Retinal pigment epithelial cell (primary cell): ENCODE measurements at places on chromosomes 6 and 20.

- DNase-seq, result no peak
Measured at GRCh38 chr6:94350833-94351232, 931.5 kb upstream of the EPHA7 start.

DNA sequence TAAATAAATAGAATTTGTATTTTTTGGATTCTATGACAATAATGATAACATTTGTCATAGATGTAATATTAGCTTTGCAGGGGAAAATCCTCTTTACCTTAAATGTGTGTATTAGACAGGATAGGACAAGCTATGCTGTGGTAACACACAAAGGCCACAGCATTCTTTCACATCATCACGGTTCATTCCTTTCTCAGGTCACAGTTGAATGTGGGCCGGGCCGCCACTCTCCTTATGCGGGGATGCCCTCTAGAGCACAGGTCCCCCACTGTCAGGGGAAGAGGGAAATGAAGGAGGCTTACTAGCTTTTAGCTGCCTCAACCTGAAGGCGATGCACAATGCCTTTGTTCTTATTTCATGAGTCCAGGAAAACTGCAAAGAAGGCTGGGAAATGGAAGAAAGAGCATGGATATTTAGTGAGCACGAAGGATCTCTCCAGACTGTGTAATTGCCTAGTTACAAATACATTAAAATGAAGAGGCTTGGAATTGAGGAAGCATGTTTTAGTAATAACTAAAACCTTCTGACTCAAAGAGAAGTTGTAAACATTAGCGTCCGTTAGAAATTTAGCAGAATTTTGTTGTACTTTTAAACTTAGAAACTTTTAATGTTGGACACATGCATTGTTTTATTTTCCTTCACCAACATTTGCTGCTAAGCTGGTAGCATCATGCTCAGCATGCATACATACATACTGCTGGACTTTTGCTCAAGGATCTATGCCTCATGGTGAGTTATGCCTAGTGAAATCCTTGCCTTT lies 248.9 kb upstream of the FOXQ1 start:
- no peak for DNase-seq

- DNase-seq, result no peak
Measured at GRCh38 chr20:62463651-62464424, 12.0 kb downstream of the GATA5 start.

DNA sequence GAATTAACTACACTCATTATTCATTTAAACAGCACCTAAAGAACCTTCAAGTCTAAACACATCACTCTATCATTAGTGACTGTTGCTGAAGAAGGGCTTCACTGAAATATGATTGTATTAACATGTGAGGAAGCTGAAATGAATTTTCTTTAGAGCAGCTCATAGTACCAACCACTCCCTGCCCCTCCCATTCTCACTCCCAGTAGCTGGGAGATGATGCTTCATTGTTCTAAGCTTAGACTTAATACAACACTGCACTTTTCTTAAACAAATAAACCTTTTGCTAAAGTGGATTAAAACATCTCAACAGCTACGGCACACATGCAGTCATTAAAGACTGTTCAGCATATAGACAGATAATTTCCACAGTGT lies 63.1 kb downstream of the ATXN1 start:
- DNase-seq, result no peak

GRCh38 chr20:31843288-31843687 lies 2.1 kb downstream of the FOXS1 start:
- DNase-seq, result no peak

DNA sequence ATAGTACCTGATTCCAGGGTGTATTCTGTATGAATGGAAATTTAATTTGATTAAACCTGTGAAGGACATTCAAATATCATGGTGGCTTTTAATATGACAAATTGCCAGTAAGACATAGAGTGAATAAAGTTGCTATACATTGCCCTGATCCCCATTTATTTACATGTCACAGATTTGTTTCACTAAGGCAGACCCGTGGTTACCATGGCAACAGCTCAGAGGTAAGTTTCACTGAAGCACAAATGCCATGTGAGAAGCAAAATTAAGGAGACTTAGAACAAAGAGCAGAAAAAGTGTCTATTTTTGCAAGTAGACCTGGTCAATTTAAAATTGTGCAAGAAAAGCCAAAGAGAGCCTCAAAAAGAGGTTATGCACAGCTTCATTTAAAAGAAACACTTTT lies 63.7 kb downstream of the PXDC1 start:
- DNase-seq, result no peak

GRCh38 chr6:122422614-122423267 lies 23.3 kb downstream of the HSF2 start:
- no peak for DNase-seq

GRCh38 chr6:165129086-165129485 lies 180.3 kb downstream of the C6orf118 start:
- DNase-seq, result no peak

- DNase-seq, result no peak
Measured at GRCh38 chr6:36280983-36281382, 11.1 kb downstream of the PNPLA1 start.

- no peak for DNase-seq
Measured at GRCh38 chr6:125857846-125858245, 67.1 kb downstream of the NCOA7 start.

GRCh38 chr20:33400812-33401183 lies 521 bp downstream of the CDK5RAP1 start:
- DNase-seq, result no peak

DNA sequence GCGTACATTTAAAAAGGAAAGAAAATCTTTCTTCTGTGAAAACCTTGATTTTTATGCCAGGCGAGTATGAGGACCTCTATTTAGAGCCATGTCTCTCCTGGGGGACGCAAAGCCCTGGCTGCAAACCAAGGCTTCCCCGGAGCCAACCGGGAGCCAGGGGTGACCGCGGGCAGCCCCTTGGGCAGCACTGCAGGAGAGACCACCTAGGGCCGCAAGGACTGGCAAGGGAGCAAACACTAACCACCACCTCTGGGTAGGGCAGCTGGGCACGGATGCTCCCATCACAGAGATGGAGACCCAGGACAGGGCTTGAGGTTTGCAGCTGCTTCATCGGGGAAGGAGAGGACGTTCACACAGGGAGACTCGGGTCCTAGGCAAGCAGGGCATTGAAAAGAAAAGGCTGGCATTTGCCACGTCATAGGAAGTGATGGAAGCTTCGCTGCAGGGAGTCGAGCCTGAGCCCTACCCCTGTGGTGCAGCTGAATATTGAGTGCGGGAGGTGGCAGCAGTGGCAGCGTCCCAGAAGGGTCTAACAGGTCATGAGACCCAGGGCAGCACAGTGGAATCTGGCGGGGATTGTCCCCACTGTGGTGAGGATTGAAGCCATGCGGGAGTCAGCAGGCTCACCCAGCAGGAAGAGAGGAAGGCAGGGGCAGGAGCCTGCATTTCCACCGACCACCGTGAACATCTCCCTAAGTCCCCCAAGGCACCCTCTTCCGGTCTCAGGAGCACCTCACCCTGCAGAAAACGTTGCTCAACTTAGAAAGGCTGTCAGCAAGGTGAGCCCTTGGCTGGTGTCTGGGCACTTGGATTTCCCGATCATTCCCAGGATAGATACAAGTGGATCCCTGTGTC lies 156.2 kb upstream of the CST7 start:
- DNase-seq, result no peak

DNA sequence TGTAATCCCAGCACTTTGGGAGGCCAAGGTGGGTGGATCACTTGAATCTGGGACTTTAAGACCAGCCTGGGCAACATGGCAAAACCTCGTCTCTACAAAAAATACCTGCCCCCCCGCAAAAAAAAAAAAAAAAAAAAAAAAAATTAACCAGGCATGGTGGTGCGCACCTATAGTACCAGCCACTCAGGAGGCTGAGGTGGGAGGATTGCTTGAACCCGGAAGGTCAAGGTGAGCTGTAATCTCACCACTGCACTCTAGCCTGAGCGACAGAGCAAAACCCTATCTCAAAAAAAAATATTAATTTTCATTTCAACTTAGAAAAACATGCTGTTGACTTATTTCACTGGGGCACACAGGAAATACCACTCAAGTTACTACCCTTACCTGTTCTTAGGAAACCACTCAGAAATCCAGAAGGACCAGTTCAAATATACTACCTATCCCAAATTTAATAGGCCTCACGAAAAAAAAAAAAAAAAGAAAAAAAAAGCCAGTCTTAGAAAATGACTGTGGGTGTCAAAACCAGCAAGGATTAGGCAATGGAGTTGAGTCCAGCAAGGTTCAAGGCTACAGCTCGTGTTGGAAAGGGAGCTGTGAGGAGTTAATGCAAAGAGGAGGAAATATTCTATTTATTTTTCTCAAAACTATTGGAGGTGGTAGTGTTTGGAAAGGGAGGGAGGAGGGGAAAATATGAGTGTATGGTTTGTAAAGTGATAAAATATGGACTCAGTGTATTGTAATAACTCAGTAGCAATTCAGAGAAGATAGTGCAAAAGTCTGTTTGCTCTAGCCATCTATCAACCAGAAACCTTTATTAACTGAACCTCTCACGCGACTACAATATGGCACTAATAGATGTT lies 33.9 kb upstream of the PIM1 start:
- DNase-seq, result no peak

DNA sequence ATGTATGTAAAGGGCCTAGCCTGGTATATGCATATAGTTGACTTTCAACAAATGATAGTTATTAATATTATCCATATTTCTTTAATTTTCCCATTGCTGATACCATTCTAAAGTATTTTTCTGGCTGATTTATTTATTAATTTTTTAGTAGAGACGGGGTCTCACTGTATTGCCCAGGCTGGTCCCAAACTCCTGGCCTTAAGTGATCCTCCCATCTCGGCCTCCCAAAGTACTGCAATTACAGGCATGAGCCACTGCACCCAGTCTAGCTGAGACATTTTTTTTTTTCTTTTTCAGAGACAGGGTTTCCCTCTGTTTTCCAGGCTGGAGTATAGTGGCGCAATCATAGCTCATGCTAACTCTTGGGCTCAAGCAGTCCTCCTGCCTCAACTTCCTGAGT lies 29.8 kb upstream of the MROH8 start:
- DNase-seq, result no peak

DNA sequence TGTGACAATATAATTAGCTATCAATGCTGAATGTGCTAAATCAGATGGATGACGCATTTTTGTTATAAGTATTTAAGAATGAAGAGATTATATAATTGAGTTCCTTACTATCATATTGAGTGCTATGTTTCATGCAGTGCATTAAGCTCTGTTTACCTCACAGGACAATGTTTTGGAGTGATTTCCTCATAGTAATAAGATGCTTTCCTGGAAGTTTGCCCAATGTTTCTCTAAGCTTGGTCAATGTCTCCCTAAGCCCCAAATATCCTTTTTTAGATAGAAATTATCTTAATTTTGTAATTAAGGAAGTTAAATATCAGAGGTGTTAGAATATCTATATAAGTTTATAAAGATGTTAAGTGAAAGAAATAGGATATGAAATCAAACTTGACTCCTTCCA lies 489.6 kb downstream of the MMUT start:
- DNase-seq, result no peak

DNA sequence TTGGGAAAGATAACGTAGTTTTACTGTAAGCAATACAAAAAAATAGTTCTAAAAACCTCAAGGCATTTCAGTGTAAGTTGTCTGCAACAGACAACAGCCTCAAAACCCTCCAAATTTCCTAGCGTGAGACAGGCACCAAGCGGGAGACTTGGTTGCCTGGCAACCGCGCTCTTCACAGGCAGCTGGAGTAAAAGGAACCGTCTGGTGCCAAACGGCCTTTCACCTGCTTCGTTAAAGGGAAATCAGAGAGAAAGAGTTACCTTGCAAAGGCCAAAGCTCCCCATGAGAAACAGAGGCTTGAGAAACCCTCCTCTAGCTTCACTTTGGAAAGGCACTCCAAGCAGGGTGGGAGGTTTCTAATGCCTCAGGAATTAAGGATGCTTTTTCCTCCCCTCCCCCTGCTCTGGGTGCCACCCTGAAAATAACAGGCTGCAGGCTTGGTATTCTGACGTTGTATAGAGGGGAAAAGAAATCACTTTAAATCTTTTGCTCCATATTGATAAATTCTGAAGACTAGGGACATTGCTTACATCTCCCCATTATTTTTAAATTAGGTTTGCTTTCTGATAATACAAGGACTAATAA lies 129.7 kb upstream of the UFL1 start:
- peak; percentile 11 for DNase-seq

- DNase-seq, result no peak
Measured at GRCh38 chr6:17347012-17347411, 46.4 kb upstream of the CAP2 start.

- no peak for DNase-seq
Measured at GRCh38 chr20:18380908-18381529, 85.8 kb downstream of the DZANK1 start.

DNA sequence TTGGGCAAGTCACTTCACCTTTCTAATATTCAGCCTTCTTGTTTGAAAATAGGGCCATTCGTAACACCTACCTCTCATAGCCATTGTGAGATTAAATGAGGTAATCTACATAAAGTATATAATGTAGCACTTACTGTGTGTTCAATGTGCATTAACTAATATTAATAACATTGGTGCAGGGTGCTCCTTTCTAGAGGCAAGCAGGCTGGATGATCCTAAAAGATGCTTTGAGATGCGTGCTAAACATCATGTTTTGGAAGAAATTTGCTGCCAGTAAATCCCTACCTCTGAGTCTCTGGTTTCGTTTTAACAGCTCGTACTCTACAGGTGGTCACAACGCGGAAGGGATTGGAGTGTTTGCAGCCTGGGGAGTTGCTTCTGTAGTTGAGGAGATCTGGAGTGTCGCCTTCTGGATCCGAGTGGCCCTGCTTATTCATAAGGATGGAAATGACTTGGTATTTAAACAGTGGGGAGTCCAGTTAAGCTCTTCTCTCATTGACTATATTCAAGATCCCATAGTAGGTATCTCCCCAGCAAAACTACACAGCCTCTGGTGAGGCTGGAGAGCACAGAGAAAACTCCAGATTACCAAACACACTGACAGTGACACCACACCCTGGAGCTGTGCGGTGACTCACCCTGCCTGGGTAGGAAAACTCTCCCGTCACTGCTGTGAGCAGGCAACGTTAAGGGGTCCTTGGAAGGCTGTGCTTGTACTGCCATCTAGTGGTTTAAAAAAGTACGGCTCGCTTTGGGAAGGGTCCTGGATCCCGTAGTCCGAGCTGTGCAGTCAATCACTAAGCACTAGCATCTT lies 107.9 kb downstream of the MAP3K7 start:
- DNase-seq, result peak; percentile 74

DNA sequence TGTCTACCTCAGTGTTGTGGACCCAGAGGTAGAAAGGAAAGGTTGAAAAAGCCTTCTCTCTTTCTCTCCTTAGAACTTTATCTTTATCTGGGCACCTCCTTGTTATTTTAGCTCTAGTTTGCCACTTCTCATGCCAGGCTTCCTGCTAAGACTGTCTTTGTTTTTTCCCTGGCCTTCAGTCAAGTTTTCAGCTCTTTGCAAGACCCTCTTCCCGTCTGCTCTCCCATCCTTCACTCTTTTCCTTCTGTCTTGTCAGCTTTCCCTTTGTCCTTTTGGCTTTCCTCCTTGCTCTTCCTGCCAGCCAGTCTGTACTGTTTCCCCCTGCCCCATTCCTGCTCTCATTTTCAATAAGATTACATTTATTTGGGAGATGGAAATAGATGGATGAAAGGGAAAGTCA lies 86.8 kb upstream of the CCN6 start:
- no peak for DNase-seq

DNA sequence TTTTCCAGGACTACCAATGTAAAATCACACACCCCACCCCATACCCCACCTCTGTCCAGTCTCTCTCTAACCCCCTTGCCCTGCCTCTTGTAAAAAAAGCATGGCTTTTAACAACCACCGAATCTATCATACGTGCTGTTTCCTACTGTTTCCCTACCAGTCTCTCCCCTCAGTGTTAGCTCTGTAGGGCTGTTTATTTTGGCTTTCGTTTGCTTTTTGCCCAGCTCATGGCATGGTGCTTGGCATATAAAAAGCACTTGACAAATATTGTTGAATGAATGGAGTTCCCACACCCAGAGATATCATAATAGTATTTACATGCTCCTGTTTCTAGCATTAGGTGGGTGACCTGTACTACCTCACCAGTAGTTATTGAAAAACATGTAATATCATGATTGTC lies 148.2 kb downstream of the OPRM1 start:
- DNase-seq, result no peak
